ENCODE measurements at places on chromosomes 11 and 22.

DNA sequence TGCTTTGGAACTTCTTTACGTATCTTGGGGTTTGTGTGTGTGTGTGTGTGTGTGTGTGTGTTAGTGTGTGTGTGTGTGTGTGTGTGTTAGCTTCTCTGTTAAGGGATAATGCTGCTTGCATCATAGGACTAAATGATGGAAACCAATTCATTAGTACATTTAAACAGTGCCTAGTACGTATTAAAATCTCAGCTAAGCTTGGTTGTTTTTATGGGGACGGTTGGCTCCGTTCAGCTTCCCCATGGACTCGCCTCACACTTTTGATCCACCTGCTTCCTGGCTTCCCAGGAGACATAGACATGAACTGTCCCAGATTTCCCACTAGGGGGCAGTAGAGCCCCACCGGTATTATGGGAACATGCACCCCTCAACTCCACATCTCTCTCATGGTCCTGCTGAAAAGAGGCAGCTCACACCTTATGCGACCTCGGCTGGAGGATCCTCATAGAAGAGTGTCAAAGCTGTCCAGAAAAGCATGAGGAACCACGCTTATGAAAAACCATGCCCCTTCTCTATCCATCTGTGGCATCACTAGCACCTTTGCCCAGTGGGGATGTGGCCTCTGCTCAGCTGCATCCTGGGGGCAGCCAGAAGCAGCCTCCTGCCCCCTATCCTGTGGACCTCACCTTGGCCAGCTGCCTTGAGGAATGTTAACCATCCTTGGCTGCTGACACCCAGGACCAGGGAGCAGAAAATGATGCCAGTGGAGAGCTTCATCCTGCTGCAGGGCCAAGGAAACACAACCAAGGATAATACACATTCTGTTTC, 9.7 kb upstream of the SAAL1 start:
- DNase-seq: peak; percentile 63

GRCh38 chr11:38282718-38283117, 1684.7 kb upstream of the RAG2 start:
- DNase-seq: no peak

GRCh38 chr22:46444390-46444854, 93.0 kb downstream of the CELSR1 start:
- no peak for DNase-seq

GRCh38 chr11:127248476-127248875, 247.9 kb upstream of the KIRREL3 start:
- no peak for DNase-seq

DNA sequence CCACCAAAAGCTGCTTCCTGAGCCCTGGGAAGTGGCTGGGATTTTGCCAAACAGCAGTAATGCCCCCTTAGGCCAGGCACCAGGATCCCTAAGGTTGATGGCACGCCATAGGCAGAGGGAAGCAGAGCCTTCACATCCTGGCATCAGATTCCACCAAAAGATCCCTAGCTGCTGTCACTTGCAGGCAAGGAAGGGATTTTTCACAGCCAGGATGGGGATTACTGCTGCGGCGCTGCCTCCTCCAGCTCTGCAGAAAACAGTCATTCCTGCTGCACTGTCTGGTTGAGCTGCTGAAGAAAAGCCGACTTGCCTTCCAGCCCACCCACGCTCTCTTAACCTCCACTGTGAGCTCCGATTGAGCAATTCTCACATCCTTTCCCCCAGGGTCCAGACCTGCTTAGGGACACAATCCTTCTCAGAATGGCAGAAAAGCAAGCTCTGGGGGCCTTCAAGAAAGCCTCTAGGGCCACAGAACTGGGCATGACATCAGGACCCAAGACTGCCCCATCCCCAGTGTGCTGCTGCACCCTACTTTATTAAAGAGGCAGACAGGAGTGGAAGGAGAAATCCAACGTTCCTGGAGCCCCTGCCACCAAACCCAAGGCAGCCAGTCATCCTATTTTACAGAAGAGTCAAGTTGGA, 19.9 kb downstream of the SYN3 start:
- peak; percentile 11 for DNase-seq

DNA sequence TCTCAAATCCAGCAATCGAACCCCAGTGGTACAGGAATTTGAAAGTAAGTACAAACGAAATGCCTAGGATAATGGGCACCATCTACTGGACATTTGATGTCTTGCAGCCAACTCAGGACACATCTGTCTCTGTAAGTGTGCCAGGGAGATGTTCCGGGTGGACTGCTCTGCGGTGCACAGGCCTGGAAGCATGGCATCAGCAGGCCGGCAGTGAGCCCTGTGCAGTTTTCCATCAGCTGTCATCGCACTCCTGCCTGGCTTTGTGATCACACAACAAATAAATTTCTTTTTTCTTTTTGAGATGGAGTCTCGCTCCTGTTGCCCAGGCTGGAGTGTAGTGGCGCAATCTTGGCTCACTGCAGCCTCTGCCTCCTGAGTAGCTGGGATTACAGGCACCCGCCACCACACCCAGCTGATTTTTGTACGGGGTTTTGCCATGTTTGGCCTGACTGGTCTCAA, 71.0 kb downstream of the JAM3 start:
- DNase-seq: peak; percentile 92

GRCh38 chr11:44625759-44626523, 60.5 kb downstream of the CD82 start:
- DNase-seq: no peak

DNA sequence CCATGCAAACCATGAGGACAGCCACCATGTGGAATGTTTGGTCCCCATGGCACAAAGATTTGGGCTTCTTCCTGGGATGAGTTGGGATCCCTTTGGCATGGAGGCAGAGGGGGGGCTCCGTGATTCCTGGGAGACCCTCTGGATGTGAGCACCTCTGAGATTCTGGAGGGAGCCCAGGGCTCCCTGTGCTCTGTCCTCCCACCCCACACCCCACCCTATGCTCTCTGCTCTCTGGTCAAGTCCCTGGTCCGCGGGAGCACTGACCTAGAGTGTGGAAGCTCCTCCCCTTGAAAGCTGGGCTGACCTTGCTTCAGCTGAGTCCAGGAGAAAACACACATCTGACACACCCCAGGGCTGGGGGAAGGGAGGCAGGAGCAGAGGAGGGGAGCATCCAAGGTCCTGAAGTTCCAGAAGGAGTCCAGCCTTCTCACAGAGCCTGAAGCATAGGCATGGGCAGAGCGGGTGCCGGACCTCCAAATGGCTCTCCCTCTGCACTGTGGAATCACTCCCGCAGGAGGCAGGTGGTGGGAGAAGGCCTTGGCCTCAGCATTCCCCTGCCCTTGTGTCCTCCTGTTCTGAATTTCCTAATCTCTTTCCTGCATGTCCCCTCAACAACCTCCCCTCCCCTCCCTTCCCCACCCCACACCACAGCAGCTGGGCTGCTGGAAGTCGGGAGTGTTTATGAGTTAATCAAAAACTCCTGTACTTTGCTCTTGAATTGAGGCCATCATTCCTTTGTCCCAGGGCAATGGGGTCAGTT, 25.7 kb upstream of the OAF start:
- peak; percentile 39 for DNase-seq

- DNase-seq: no peak
Measured at GRCh38 chr22:47625013-47625385, 862.5 kb downstream of the TBC1D22A start.

DNA sequence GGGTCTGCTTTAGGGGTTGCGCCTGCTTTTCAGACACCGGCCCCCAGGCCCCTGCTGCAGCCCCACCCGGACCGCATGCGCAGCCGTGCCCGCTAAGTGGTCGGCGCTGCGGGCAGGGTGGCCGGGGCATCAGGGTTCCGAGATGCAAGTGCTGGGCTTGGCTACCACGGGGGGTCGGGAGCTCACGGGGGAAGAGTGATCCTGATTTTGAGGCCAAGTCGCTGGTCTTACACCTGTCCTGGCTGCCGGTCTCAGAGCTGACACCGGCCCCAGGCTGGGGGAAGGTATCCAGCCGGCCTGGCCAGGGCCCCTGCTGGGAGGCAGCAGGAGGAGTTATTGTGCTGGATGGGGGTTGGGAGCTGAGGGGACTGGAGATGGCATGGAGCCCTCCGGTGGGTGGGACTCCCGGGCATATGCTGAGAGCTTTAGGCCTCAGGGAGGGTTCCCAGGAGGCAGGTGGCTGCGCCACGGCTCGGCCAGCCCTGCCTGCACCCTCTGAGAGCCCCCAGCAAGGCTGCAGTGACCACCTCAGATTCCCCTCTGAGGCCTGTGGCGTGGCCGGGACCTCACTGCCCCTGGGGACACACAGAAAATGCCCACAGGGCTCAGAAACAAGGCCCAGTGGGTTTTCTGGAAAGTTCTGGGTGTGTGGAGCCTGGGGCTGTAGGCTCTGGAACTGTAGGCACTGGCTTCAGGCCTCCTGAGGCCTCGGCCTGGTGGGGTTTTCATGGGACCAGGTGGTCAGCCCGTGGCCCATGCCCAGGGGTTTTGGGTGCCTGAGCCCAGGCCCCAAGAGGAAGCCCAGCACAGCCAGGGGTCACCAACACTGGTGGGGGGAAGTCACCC, 4.4 kb upstream of the MUC5AC start:
- no peak for DNase-seq

DNA sequence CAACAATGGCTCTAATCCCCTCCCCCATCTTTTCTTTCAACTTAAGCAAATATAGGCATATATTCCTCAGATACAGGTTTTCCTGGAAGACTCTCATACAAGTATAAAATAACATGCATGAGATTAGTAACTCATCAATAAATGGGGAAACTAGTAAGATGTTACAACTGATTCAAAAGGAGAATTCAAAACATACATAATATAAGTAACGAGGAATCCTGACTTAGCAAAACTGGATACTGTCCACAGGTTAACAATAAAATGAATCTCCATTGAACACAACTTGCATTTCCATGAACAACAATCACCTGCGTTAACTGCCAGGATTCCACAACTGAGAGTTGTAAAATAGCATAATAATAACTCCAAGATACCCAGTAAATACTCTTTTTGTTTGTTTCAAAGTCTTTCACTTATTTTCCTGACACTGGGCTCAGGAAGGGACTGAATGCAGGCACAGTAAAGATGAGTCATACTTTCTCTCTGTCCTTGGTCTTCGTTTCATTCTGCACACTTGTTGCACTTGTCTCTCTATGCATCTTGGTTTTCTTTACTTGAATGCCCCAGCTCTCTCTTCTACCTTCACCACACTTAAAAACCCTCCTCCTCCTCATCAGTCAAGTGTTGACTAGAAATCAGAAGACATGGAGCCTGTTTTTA, 8.1 kb downstream of the APIP start:
- no peak for DNase-seq

GRCh38 chr11:15783619-15784018, 572.7 kb downstream of the SOX6 start:
- no peak for DNase-seq

GRCh38 chr11:55714982-55715888, 53.2 kb downstream of the OR4C6 start:
- no peak for DNase-seq

DNA sequence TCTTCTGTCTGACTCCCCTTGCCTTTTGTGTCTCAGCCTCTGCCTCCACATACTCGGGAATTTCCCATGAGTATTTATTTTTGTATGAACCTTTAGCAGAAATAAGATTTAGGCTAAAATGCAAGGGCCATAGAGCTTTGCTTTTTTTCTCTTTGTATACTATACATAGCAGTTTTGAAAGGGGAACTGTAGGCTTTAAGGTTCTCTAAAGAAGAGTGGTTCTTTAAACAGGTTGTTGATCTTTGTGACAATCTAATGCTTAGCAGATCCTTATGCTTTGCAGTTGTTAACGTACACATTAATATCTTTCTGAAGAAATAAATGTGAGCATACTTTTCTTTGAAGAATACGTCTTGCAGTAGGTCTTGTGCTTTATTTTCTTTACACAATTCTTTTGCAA, 35.0 kb downstream of the TBCEL start:
- DNase-seq: no peak

GRCh38 chr11:5698281-5698680, 8.7 kb downstream of the TRIM22 start:
- no peak for DNase-seq

DNA sequence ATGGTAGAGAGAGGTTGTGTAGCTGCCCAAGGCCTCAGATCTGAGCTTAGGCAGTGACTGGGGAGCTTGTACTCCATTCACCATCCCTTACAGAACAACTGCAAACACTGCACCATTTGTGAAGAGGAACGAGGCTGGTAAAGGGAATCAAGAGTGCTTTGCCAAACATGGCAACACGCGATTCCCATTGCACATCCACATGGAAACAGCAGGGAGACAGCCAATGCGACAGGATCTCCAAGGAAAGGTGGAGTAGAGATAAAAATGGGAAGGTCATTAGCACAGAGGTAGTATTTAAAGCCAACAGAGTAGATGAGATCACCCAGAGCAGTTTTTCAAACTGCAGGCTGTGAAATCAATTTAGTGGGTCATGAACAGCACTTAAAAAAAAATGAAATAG, 42.0 kb downstream of the TCF20 start:
- DNase-seq: no peak

- DNase-seq: no peak
Measured at GRCh38 chr11:88169471-88169870, 5.8 kb downstream of the RAB38 start.

- DNase-seq: no peak
Measured at GRCh38 chr11:69498614-69499175, 17.2 kb downstream of the LINC01488 start.

GRCh38 chr22:19962246-19962908, 20.8 kb upstream of the TXNRD2 start:
- DNase-seq: peak; percentile 77

DNA sequence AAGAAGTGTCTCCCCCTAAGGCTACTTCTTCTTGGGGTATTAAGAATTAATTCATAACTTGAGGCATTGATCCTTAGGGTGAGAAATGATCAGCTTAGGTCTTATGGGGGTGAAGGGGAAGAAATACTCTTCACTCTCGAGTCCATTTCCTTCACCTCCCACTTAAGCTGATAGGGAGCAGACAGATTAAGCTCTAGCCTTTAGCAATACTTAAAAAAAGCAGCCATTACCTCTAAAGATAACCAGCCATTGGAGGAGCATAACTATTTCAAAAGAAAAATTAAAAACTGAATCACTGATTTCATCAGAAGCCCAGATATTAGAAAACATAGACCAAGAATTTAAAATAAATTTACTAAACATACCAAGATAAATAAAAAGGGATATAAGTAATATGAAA, 60.5 kb downstream of the ENTHD1 start:
- DNase-seq: no peak

GRCh38 chr22:39592081-39593065, 21.8 kb downstream of the CACNA1I start:
- peak; percentile 69 for DNase-seq

DNA sequence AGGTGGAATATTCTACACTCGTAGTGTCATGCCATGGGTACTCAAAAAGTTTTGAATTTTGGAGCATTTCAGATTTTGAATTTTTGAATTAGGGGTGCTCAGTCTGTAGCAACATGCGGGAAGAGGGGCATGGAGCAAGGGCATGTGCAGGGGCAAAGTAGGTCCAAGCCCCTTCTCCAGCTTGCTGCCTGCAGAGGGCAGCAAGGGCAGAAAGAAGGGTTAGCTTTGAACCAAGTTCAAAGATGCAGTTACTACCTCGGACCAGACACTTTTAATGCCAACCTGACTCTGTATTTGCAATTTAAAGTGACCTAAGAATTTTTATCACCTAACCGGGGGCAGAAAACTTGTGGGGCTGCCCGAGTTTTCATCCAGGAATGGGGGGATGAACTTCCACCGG, 68.2 kb downstream of the CD82 start:
- peak; percentile 12 for DNase-seq

All from fibroblast of pulmonary artery (primary cell).